ENCODE measurements at places on chromosomes 13 and 19.
A peak's percentile ranks its signal among the peaks of the same experiment; 100 is the strongest.

DNA sequence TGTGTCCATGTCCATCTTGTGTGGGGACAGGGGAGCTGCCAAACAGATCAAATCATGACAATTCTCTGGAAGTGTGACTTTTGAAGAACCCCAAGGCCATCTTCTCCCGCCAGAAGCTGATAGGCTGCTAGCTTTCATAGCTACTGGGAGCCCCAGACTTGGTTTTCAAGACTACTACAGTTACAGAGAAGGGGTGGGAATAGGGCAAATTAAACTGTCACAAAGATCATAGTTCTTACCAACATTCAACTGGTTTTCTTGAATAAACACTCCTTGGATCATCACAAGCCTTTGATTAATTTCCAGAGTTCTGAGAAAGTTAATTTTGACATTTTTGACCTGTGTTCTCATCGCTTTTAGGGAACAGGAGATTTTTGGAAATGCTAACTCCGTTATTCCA lies 67.8 kb upstream of the FARP1 start:
- DNase-seq = no peak

DNA sequence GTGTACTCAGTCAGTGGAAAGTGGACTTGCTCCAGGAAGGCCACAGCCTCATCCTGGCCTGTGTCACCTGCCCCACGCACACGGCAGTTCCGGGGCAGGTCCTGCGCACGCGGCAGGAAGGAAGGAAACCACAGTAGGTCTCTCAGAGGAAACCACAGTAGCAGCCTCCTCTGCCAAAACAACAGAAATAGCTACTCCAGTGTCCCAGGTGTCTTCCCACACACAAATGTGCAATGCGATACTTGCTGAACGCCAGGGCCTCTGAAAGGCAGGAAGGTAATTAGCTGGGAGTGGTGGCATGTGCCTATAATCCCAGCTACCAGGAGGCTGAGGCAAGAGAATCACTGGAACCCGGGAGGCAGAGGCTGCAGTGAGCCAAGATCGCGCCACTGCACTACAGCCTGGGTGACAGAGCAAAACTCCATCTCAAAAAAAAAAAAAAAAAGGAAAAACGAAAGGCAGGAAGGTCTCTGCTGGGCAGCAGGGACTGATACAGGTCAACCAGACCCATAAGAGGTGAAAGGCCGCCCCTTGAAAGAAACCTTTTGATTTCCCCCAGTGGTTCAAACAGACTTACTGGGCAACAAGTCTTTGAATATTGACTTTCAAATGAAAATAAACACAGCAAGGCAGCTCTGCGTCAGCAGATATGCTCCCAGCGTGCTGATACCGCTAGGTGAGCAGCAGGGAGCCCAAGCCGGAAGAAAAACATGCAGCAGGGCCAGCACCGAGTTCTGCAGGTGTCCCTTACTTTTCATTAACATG lies 49.5 kb downstream of the CRYL1 start:
- DNase-seq = peak; percentile 68

GRCh38 chr13:34864671-34865070 lies 77.4 kb upstream of the NBEA start:
- no peak for DNase-seq

DNA sequence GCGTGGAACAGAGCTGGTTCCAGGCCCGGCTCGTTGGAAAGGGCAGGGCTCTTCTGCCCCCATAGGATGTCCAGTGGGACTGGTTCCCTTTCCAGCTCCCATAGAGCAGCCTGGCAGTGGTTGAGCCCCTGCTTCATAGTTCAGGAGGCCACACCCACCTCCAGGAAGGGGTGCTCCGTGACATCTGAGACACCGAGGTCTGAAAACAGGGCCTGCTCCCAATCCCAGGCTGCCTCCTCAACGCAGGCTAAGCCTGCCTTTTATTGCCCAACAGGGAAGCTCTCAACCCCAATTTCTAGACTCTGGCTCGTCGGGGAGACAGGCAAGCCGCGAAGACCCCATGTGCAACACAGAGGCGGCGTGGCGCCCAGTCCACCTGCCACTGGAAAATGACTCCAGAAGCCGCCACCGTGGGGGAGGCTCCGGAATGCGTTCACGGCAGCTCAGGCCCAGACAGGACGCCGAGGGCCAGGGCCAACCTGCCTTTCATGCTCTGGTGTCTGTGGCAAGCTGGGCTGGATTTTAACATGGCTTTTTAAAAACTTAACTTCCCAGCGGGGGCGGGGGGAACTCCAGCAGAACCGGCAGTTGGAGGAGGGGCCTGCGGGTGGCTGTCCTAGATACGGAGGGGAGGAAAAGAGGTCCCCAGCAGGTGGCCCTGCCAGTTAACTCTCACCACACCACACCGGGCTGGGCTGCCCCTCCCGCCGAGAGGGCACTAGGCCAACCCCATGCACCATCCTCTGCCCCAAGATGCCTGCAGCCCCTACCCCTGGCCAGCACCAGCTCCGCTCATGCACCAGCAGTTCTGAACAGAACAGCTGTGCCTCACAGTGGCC lies 17.9 kb upstream of the TINCR start:
- DNase-seq = peak; percentile 44

DNA sequence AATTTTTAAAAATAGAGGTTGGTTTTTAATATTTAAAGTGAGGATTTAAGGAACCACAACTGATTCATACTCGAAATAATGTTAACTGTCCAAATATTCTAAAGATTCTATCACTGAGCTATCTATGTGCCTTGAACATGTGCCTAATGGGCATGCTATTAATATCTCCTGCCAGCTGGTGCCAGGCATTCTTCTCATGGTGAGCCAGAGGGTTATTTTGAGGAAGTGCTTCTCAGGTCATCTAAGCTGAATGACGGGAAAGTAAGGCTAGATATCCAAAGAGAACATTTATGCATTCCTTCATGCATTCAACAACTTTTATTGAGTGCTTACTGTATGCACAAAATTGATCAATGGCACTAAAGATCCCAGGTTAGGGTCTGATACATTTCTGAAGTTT lies 138.2 kb downstream of the PIBF1 start:
- no peak for DNase-seq

DNA sequence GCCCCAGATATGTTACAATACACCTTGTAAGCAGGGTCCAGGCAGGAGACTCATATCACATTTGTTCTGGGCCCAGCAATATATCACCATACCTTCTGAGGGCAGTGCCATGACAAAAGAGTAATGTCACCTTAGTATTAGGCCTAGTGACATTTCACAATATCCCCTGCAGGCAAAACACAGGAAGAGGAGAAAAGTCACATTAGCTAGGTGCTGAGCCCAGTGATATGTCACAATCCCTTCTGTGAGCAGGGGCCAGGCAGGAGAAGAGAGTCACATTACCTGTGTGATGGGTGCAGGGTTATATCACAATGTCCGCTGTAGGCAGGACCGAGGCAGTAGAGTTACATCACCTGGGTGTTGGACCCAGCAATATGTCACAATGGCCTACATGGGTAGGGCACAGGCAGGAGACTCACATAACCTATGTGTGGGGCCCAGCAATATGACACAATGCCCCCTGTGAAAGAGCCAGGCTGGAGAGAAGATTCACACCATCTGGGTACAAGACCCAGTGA lies 12.4 kb upstream of the ZNF91 start:
- DNase-seq = no peak

DNA sequence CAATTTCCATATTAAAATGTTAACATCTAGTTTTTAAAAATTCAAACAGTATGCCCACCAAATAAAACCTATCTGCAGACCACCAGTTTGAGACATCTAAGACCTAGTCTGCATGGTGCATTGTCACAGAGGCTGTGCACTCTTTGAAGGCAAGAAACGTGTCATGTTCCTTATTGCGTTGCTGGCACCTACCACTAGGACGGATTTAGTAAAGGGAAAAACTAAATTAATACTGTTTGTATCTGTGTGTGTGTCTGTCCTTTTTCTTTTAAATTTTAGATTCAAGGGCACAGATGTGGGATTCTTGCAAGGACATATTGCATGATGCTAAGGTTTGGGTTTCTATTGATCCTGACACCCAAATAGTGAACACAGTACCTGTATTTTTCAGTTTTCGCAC lies 481.4 kb downstream of the UQCRFS1 start:
- no peak for DNase-seq

DNA sequence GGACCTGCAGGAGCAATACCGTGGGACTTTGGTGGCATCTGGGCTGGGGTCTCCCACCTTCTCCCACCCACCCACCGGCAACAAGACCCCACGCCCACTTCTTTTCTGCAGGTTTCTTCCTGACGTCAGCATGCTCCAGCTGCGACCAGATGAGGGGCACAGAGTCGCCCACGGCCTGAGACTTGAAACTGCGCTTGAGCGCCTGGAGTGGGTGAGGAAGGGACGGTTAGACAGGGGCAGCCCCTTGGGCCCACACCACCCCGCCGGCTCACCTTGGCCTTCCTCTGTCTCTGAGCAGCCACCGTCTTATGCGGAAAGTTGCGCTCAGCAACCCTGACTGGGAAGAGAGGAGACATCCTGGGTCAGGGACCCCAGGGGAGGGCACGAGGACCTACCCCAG lies 2.2 kb downstream of the GARIN5B start:
- DNase-seq = no peak

Data from naive thymus-derived CD8-positive, alpha-beta T cell (primary cell).